Activated naive CD8-positive, alpha-beta T cell treated with anti-CD3 and anti-CD28 coated beads for 36 hours (primary cell): ENCODE measurements at places on chromosomes 12 and 14. TPM values are rescaled to one million over a fixed set of nuclear protein-coding genes. Genes with fewer than 3 reads are reported as not detected.

DNA sequence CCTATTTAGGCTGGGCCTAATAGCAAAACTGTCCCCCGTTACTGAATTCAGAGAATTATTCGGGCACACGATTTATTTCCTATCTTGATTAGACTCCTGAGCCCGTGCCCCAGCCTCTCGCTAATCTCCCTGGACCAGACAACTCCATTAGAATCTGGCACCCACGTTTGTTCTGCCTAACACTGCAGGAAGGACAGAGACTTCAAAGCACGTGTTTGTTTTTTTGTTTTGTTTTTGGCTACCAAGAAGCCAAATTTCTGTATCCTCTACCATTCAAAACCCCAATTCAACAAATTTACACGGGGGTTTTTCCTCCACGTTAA lies 4.8 kb downstream of the USP44 start:
- no peak overlapping the region for H3K4me3 ChIP-seq
- no peaks in the 10 kb centered on the region for H3K27me3 ChIP-seq
- peaks cover 40% of the 10 kb centered on the region for H3K4me1 ChIP-seq
- H3K36me3 ChIP-seq = peaks cover 16% of the 10 kb centered on the region
- H3K27ac ChIP-seq = no peak overlapping the region
- DNase-seq = no peak

GRCh38 chr14:56198438-56198837 lies 80.2 kb downstream of the PELI2 start:
- H3K4me1 ChIP-seq = peaks cover 28% of the 10 kb centered on the region
- H3K27ac ChIP-seq = no peak overlapping the region
- DNase-seq = no peak
- H3K4me3 ChIP-seq = no peak overlapping the region
- no peaks in the 10 kb centered on the region for H3K27me3 ChIP-seq
- H3K36me3 ChIP-seq = no peaks in the 10 kb centered on the region

DNA sequence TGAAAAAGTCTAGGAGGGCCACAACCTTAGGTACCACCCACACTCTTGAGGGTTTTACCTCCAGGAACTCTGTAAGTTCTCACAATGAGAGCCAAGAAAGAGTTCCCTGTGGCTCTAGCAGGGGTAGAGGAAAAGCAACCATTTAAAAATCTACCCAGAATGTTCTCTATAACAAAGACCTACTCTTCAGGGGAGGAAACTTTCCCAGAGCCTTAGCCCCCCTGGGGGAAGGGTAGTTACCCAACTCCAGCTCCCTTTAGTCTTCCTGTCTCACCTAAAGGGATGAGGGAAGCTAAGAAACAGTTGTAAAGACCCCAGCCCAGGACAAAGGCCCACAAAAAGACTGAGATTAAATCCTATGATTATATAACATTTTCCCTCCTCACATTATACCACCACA lies 46.2 kb upstream of the JDP2 start:
- H3K27me3 ChIP-seq = peaks cover 13% of the 10 kb centered on the region
- peaks cover 6% of the 10 kb centered on the region for H3K36me3 ChIP-seq
- no peak for DNase-seq
- H3K4me3 ChIP-seq = no peak overlapping the region

GRCh38 chr14:36556811-36557433 lies 25.5 kb downstream of the NKX2-8 start:
- no peak overlapping the region for H3K27ac ChIP-seq
- H3K4me1 ChIP-seq = peaks cover 2% of the 10 kb centered on the region
- H3K36me3 ChIP-seq = no peaks in the 10 kb centered on the region
- peak; percentile 26 for DNase-seq

DNA sequence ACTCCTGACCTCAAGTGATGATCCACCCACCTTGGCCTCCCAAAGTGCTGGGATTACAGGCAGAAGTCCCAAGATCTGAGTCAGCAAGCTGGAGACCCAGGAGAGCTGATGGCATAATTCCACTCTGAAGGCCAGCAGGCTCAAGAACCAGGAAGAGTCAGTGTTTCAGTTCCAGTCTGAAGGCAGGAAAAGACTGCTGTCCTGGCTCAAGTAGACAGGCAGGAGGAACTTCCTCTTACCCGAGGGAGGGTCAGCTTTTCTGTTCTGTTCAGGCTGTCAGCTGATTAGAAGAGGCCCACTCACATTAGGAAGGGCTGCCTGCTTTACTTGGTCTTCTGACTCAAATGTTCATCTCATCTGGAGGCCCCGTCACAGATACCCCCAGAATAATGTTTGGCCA lies 206.0 kb upstream of the MYL2 start:
- no peak overlapping the region for H3K27ac ChIP-seq
- DNase-seq = no peak
- no peaks in the 10 kb centered on the region for H3K4me1 ChIP-seq

- no peak overlapping the region for H3K4me3 ChIP-seq
- H3K36me3 ChIP-seq = no peaks in the 10 kb centered on the region
- H3K27ac ChIP-seq = no peak overlapping the region
- DNase-seq = no peak
- H3K27me3 ChIP-seq = peaks cover 17% of the 10 kb centered on the region
These were observed 27.3 kb upstream of the STRAP start for GRCh38 chr12:15854916-15855315.

GRCh38 chr12:109329686-109330085 lies 18.0 kb upstream of the MYO1H start:
- H3K27me3 ChIP-seq = no peaks in the 10 kb centered on the region
- no peak overlapping the region for H3K27ac ChIP-seq
- no peak overlapping the region for H3K4me3 ChIP-seq

DNA sequence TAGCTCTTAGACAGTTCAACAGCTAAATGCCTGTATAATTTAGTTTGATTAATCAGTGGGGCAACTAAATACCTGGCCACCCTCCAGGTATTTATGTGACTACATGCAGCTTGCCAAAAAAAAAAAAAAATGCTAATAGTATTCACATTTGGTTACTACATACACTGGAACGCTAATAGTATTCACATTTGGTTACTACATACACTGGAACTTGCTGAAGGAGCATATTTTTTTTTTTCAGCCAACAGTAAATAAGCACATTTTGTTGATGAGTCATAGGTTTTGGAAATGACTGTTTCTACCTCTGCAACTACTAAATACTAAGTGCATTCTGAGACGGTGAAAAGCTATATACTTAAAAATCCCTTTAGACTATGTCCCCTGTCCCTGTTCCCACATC lies 1172.3 kb downstream of the LRFN5 start:
- H3K36me3 ChIP-seq = no peaks in the 10 kb centered on the region
- H3K4me1 ChIP-seq = no peaks in the 10 kb centered on the region
- no peaks in the 10 kb centered on the region for H3K27me3 ChIP-seq
- H3K4me3 ChIP-seq = no peak overlapping the region
- H3K27ac ChIP-seq = no peak overlapping the region

GRCh38 chr12:117342682-117343081 lies 18.7 kb downstream of the NOS1 start:
- no peaks in the 10 kb centered on the region for H3K36me3 ChIP-seq
- peaks cover 12% of the 10 kb centered on the region for H3K27me3 ChIP-seq
- no peaks in the 10 kb centered on the region for H3K4me1 ChIP-seq

DNA sequence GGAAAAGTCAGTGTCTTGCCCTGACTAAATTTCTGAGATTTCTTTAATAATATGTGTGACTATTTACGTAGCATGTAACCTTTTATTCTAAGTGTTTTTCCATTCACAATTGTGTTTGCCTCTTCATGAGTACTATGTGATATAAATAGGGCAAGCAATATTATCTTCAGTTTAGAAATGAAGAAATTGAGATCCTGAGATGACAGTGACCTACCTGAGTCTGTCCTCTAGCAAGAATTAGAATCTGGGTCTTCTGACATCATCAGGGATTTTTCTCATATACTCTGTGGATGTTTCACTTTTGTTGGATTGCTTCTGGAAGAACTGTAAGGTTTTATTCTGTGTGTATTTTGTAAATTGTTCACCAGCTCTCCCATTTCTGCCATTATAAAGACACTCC lies 35.0 kb downstream of the TMTC2 start:
- H3K27me3 ChIP-seq = no peaks in the 10 kb centered on the region
- H3K4me3 ChIP-seq = no peak overlapping the region
- DNase-seq = no peak
- H3K36me3 ChIP-seq = no peaks in the 10 kb centered on the region
- H3K27ac ChIP-seq = no peak overlapping the region

DNA sequence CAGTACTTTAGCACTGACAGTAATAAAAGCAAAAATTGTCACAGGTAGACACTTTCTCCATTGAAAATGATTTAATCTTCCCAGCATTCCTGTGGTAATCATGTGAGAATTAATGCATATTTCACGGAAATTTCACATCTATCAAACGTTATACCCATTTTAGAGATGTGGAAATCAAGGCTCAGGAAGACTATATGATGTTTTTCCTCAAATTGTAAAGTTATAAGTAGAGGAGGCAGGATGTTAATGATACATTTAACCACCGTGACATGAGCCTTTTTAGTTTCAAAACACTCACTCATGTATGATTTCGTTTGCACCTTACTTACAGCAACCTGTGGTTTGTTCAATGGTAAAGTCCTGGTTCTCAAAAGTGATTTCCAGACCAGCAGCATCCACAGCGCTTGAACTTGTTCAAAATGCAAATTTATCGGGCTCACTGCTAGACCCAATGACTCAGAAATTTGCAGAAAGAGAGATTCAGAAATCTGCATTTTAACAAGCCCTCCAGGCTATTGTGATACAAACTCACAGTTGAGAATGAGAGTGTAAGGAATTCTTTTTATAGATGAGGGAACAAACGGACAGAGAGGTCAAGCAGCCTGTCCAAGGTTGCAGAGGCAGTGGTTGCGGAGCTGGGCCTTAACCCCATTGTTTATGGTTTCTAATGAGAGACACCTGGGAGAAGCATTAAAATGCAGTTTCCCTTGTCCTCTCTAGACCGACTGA lies 654.8 kb upstream of the TBX3 start:
- peaks cover 4% of the 10 kb centered on the region for H3K27me3 ChIP-seq
- no peak overlapping the region for H3K27ac ChIP-seq
- H3K4me1 ChIP-seq = no peaks in the 10 kb centered on the region

DNA sequence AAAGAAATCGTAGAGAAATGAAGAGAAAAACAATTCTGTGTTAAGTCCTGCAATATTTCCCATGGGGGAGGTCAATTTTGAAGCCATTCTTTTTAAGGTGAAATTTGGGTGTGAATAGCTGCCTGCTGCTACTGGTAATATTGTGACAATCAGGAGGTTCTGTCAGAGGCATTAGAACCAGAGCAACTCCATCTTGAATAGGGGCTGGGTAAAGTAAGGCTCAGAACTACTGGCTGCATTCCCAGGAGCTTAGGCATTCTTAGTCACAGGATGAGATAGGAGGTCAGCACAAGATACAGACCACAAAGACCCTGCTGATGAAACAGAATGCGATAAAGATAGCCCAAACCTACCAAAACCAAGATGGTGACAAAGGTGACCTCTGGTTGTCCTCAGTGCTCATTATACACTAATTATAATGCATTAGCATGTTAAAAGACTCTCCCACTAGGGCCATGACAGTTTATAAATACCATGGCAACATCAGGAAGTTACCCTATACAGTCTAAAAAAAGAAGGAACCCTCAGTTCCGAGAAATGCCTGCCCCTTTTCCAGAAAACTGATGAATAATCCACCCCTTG lies 24.8 kb upstream of the MTHFD1 start:
- H3K36me3 ChIP-seq = no peaks in the 10 kb centered on the region
- H3K4me1 ChIP-seq = no peaks in the 10 kb centered on the region
- H3K27ac ChIP-seq = no peak overlapping the region
- no peak for DNase-seq
- H3K4me3 ChIP-seq = no peak overlapping the region
- H3K27me3 ChIP-seq = no peaks in the 10 kb centered on the region

The CPNE6 gene
- not detected for total RNA-seq

The TSPAN19 gene
- total RNA-seq = not detected

The KCNC2 gene
- not detected for total RNA-seq

The SNAPC1 gene
- total RNA-seq = 10.2 TPM

The STAC3 gene
- total RNA-seq = 2.6 TPM

The LMO3 gene
- total RNA-seq = not detected

The LYZ gene
- total RNA-seq = not detected

The PPP1R1A gene
- not detected for total RNA-seq

The NDUFA9 gene
- total RNA-seq = 148 TPM

The MAP1LC3B2 gene
- 0.74 TPM for total RNA-seq

The CCDC184 gene
- 0.36 TPM for total RNA-seq

The NTS gene
- total RNA-seq = not detected

The CCDC197 gene
- total RNA-seq = not detected
